ENCODE measurements at places on chromosomes 11 and 22.
A peak's percentile ranks its signal among the peaks of the same experiment; 100 is the strongest.

DNA sequence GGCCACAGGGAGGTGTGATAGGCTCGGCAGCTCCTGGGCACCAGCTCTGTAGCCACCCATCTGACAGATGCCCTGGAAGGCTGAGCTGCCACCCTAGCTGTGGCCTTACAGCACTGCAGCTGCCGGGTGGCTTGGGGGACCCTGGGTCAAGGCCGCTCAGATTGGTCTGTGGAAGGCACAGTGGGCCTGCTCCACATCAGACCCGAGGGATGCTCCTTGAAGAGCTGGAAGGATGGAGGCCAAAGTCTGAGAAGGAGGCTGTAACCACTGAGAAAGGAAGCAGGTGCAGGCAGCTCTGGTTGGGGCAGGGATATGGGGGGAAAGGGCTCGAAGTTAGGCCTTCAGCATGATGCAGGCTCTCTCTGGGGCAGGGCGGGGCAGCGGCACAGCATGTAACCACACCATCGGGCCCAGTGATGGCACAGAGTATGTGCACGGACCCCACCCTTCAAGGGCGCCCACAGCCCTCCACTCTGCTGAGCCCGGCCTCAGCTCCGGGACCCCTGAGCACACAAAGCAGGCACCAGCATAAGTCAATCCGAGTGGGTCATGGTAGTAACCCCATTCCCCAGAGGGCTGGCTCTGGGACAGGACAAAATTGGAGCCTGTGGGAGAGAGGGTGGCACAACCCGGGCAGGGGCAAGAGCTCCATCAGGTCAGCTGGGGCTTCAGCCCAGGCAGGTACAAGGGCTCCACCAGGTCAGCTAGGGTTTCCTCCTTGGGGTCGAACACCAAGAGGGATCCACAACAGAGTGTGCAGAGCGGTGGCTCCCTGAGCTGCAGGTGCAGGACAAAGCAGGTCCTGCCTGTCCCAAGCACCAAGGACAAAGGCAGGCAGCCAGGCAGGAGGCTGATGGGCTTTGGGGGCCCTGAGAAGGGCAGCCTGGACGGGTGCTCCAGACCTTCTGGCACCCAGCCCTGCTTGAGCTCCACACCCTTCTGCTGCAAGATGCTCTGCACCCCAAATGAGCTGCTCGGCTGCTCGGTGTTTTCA is 1511.1 kb downstream of the BRD1 start:
- no peak for DNase-seq

GRCh38 chr11:514606-515005 is 7.6 kb upstream of the RNH1 start:
- DNase-seq, result no peak

DNA sequence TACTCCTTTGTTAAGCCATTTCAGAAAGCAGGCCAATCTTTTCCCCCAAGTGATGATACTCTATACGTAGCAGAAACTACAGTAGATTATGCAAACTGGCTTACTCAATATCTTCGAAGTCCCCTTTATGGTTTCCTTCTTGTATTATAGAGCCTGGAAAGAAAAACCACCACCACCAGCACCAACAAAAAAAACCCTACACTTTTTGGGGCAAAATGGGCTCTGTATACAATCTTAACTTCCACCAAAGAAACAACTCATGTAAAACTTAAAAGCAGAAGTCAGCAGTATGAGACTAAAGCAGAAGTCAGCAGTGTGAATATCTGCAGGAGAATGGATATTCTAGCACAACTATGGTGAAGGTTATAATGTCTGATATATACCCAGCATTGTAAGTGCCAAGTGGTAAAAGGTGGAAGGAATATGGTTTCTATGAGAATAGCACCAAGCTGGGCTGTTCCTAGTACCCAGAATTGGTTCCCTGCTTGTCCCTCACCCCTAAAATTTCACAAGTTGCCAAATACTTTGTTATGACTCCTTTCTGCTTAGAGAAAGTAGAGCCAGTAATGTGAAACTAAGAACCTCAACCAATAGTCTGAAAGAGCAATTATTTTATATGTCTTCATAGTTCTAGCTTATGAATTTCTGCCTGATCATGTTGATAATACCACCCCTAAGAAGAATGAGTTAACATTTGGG is 252.1 kb downstream of the SBF2 start:
- DNase-seq, result no peak

DNA sequence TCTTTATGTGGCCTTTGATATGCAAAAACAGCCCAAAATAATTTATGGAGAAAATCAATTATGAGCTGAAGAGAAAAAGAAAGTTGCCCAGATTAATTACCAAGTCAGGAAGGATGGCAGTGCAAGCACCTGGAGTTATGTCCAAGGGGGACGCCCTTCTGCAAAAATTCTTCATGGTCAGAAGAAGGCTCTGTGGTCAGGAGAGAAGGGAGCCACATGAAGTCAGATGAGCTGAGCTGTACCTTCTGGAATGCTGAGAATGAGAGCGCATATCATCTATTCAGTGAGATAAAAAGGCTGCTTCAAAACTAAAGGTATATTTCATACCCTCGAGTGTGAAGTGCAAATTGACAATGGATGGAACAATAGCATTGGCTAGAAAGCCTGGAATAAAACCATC is 607.4 kb downstream of the NTM start:
- no peak for DNase-seq

- DNase-seq, result no peak
These were observed 4.9 kb upstream of the MICAL2 start for GRCh38 chr11:12105471-12105870.

GRCh38 chr11:101717619-101718018 is 133.8 kb upstream of the TRPC6 start:
- no peak for DNase-seq

DNA sequence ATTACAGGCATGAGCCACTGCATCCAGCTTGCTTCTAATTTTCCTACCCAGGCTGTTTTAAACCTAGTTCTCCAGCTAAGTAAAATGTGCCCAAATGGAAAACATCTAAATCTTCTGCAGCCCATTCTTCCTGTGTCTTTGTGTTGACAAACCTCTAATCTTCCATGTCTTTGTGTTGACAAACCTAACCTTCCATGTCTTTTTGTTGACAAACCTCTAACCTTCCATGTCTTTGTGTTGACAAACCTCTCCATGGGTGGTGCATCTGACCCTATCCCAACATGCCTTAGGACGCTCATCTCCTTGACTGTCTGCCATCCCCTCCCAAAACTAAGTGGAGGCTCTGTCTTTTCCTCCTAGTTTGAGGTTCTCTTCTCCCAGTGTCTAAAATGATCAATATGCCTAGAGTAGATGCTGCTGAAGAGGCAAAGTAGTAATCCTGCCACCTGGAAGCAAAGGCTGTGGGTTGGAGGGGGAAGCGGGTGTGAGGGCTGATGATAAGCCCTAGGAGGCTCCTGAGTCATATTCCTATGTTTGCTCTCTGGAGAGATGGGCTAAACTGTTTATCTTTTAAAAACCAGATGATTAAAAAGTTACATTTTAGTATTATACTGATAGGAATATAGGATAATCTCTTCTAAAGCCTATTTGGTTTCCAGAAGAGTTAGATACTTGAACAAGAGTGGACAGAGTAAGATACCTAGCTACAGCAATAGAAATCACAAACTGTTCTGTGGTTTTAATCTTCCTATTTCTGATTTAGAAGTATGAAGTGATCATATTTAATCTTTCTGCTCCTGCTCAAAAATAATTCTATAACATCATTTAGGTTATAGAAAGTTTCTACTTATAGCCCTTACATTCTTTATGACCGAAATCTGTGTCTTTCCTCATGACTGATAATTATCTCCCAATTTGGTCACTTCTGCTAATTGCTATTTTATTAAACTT is 7.9 kb downstream of the FEN1 start:
- DNase-seq, result no peak

DNA sequence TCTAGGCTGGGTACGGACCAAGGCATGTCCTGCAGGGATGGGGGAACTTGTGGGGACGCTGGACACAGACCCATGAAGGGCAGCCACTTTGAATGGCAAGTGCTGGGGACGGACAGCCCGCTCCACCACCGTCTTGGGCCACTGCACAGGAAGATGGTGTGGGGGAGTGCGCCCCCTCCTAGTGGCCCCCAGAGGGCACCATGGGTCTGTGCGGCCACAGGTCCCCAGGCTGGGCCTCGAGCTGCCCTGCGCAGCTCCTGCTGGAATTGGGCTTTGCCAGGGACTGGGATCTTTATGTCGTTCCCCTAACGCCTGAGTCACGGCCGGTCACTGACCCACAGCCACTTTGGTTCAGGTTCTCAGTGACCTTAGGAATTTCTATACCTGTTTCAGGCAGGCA is 44.4 kb downstream of the NAT10 start:
- DNase-seq, result no peak

- no peak for DNase-seq
These were observed 4.1 kb upstream of the SLC37A4 start for GRCh38 chr11:119034813-119035212.

GRCh38 chr11:83056204-83056603 is 15.5 kb downstream of the RAB30 start:
- no peak for DNase-seq

DNA sequence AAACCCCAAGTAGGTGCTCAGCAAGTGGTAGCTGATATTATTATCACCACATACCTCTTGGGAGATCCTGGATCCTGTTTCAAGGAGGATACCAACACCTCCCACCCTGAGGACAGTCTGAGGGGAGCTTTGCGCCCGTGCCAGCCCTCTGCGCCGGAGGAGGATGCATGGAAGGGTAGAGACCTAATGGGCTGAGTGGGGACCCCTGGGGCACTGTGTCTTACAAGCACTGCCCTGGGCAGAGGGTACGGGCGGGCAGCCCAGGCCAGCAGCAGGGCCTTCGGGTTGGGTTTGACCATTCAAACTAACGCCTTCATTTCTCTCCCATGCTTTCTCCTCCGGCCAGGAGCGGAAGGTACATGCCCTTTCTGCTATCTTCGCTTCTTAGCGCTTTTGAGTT is 26.3 kb downstream of the MYBPC3 start:
- no peak for DNase-seq

DNA sequence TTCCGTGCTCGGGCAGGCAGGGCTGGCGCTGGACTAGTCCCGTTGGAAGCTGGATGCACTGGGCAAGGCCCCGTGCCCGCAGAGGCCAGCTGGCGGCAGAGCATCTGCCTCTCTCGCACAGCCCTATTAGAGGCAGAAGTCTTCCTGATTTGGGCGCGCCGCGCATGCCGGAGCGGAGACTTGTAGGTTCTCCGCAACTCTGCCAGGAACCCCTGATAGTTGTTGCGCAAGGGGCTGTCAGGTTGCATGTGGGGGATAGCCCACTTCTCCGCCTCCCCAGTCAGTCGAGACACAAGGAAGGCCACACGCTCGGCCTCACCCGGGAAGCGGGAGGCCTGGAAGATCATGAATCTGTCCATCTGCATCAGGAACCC is 1.2 kb downstream of the RTL6 start:
- DNase-seq, result peak; percentile 10

DNA sequence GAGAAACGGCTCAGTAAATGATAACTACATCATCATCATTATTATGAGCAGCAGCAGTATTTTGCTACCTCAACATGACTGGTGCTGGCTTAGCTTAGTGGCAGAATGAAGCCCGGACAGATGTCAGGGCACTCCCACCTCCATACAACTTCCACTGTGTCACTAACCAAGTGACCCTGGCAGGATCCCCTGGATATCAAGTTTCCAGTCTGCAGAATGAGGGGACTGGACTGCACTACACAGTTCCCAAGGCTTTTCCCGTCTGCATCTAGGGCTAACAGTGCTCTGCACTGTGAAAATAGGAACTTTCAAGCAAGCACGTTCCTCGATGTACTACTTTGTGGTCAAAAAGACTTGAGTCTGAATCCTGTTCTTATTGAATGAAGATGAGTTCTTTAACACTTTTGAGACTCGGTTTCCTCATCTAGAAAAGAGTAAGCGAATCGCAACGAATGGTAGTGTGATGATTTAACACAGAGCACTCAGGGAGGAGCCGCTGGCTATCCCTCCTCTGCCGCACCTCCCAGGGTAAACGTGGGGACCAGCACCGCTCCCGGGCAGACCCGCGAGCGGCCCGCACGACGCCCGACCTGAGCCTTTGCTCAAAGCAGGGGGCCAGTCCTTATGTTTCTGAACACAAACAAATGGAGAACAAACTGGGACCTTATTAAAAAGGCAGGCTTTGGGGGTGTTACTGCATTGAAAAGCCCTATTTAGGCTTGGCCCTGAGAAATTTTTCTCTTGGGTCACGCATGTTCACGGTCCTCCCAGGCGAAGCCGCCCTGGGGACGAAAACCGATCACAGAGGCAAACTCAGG is 910 bp downstream of the CLTCL1 start:
- DNase-seq, result no peak

- DNase-seq, result no peak
These were observed 25.6 kb downstream of the GRIA4 start for GRCh38 chr11:105635466-105635865.

DNA sequence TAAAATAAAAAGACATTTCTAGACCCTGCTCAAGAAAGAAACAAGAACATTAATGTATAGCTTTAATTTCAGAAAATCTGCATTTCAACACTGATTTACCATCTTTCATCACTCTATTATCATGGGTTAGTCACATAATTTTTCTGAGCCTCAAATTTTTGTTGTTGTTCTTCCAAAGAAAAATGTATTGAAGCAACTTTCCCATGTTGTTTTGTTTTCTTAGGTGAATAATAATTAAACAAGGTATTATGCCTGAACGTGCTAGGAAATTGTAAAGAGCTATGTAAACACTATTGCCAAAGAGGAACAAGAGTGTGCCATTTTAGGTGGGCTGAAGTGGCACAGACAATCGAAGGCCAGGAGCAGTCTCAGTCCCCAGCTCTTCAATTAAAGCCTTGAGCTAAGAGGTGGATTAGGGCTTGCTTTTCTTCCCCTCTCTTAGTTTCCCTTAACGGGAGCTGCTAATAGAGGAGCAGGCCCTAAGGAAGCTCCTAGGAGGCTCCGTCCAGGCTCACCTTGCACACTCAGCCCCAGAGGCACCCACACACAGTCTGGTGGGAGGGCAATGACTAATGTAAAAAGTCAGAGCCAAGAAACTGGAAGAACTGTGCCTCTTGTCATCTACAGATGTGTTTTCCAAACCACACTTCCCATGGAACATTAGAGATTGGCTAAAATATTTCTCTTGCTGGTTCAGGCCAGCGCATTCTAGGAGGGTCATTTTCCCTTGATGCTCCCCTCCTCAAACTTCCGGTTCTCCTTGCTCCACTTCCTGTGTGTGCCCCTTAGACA is 8.8 kb upstream of the UBASH3B start:
- no peak for DNase-seq

DNA sequence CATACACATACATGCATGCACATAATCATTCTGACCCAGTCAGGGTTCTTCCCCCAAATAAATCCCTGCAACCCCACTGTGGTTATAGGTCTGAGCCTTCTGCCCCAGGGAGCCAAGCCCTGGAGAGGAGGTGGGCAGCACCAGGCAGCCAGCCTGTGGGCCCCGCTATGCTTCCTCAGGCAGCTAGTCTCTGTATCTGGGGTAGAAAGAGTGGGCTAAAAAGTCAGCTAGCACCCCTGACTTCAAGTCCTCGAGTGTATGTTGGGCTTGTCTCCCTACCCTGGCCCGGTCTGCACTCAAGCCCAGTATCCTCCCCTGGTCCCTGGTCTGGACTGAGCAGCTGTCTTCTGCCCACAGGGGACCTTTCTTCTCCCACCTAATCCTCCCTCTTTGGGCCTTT is 28.0 kb downstream of the KCNQ1OT1 start:
- no peak for DNase-seq

DNA sequence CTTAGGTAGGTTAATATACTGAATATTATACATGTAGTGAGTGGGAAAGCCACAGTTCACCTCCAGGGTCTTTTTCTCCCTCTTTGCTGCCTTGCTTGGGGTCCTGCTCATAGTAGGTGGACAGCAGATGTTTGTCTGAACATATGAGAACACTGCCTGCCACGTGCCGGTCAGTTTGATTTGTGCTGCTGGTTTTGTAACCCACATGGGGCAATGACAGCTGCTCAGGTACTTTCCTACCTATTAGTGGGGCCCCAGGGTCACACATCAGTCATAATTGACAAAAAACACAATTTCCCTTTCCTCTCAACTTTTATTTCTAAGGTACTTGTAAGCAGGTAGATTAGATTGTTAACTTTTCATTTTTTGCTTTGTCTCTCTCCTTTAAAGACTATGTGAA is 43.8 kb downstream of the BMAL1 start:
- no peak for DNase-seq

Measured in SHP77 (cell line).